ENCODE measurements at places on chromosomes 7 and 10.

DNA sequence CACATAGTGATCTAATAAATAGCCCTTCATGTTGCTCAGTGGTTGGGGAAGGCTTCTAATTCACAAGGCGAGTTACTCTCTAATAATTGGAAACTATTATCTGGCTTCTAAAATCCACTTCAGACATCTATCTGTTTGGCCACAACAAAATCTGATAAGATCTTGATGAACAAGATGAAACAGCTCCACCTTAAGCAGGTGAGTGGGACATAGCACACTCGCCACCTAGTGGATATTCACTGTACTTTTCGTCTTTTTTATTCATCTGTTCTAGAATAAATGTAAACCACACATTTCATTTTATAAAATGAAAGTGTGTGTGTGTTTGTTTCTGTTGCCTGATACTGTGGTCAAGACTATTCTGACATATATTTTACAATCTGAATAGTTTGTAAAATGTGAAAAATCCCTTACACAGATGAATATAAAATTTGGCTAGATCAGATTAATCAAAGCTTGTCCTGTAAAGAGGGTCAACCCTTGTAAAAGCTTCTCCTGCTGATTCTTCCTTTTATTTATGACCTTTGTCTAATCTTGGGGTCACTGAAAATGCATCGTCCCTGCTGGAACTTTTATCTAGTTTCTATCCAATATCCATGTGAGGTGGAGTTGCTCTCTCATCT is 26.5 kb upstream of the CNTNAP2 start:
- no peak for DNase-seq

- no peak for DNase-seq
These were observed 4.0 kb downstream of the AEBP1 start for GRCh38 chr7:44107961-44108767.

GRCh38 chr7:159139202-159139601 is 5.5 kb downstream of the VIPR2 start:
- DNase-seq = no peak

GRCh38 chr7:130554481-130554880 is 62.6 kb downstream of the MEST start:
- DNase-seq = no peak

GRCh38 chr7:48938539-48939295 is 14.4 kb downstream of the CDC14C start:
- DNase-seq = no peak

DNA sequence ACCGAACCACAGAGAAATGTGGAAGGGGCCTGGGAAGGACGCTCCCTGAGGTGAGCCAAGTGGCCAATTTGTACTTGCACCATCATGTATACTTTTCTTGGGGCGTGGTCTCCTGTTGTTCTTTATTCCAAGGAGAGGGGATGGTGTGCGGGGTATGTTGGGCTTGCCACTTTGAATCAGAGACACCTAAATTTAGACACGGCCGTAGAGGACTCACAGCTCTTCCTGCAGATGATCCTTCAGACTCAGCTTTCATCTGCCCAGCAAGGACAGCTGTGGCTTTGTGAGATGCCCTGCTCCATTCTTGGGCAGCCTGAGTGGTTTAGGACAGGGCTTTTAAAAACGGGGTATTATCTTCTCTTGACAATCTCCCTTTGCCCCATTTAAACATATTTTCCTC is 473.2 kb downstream of the REEP3 start:
- DNase-seq = no peak

GRCh38 chr10:38038932-38039245 is 28.4 kb downstream of the ZNF33A start:
- DNase-seq = no peak

DNA sequence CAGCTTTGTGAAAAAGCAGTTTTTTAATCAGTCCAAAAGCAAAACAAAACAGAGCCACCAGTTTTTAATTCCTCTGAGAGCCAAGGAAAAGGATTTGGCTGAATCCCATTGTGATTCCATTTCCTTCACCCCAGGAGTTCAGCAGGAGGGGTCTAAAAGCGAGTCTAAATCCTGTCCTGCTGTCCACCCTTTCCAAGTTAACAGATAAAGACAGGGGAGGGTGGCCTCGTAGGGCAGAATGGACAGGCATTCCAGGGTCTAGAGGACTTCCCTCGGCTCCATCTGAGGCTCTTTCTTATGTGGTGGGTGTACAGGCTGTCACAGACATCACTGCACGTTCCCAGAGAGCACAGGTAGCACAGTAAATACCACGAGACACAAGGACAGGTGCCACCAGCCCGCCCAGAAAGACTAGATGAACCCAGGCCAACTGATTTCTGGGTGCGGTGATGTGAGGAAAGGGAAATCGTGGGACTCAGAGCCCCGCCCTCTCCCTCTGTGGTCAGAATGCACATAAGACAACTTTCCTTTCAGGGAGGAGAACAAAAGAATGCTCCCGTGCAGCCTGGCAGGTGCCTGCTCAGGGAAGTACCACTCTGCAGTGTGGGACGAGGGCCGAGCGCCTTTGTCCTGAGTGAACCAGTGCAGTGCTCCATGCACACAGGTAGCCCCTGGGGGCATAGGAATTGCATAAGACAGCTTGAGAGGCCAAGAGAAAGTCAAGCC is 119.7 kb downstream of the ABLIM1 start:
- peak; percentile 42 for DNase-seq

DNA sequence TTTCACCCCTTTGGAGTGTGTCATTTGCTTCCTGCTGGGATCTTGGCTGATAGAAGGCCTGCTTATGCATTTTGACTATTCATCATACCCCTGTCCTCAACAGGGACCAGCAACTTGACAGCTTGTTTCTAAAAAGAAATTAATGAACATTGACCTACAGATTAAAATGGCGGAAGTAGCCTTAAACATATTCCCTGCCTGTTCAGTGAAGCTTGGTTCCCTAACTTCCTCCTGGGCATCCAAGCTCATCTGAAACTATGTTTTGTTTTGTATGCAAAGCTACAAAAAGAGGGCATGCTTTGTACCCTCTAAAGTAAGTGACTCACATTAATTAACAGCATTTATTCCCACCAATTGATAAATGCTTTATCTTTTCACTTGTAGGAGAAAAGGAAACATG is 26.8 kb upstream of the CDK14 start:
- no peak for DNase-seq

- no peak for DNase-seq
These were observed 21.7 kb downstream of the CCM2 start for GRCh38 chr7:45021604-45022296.
